ENCODE measurements at places on chromosomes 2 and 18.

DNA sequence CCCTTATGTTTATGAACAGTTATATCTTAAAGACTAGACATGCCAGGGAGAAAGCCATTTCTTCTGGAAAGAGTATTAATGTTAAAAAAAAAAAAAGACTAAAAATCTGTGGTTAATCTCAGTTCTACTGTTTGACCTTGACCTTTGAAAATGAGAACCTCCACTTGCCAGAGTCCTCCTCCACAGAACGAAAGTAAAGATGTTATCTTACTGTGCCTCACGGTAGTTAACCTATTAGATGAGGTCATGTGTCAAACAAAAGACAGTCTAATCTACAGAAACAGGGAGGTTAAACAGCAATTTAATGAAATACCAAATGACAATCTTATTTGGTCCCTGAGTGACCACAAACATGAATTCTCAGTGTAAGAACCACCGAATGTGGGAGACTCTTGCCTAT is 51.2 kb downstream of the SLC14A2 start:
- DNase-seq, result no peak

- no peak for DNase-seq
Observed at GRCh38 chr2:19299032-19299431, 59.4 kb downstream of the OSR1 start.

GRCh38 chr2:127953128-127953718 is 67.5 kb upstream of the AMMECR1L start:
- no peak for DNase-seq

DNA sequence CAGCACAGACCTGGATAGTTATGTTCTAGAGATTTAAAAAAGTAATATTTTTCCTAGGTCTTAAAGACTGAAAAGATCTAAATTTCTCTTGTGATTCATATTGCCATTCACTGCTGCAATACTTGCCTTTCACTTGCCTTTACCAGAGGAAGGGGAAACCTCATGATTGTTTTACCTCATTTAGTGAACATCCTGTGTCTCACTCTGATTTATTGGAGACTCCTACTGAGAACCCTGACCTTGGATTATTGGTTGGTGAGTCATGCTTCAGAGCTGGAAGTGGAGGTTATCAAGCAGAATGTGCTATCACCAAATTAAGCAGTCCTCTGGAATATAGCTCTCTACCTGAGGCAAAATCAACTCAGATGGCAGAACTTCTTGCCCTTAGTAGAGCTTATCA is 500.5 kb downstream of the TSN start:
- no peak for DNase-seq

- DNase-seq, result no peak
Observed at GRCh38 chr2:38554973-38555595, 47.6 kb downstream of the HNRNPLL start.

DNA sequence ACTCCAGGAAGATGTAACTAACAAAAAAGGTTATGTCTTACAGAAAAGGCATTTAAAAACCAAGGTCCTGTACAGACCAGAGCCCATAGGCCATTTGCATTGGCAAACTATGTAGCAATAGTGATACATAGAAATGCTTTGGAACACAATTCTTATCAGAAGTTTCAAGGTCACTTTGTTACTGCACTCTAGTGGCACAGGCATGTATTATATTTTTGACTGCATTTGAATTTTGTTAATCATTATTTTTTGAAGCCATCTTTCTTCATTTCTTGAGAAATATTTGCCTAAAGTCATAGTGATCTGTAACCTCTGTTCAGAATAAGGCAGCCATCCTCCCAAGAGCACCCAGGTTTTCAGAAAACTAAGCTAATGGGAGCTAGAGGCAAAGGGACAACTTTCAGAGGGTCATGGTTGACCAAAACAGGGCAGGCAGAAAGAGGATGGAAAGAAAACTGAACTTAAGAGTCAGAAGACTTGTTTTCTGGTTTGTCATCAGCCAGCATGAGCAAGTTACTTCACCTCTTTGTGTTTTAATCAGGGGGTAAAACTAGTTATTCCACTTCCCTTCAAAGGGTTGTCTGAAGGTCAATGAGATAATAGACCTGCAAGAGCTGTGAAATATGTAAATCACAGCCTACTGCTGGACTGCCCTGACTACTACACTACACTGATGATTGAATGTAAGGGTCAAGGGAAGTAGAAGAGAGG is 41.5 kb downstream of the SLC38A11 start:
- no peak for DNase-seq

- DNase-seq, result no peak
Observed at GRCh38 chr2:159152128-159152778, 134.2 kb downstream of the WDSUB1 start.

DNA sequence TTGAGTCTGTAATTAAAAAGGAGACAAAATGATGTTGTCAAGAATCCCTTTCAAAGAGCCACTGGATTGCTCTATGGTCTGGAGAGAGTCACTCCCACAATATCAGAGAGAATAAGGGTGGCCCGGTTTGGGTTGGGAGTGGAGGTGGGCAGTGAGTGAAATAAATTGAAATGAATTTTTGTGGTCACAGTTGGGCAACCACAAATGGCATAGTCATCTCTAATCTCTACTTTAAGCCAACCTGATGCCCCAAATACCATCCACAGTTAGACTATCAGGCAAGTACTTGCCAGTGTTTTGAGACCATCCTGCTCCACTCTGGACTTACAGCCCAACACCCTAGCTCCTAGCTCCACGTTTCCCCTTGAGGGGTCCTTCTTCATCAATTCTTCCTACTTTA is 559.7 kb downstream of the BCL11A start:
- DNase-seq, result no peak

- no peak for DNase-seq
Observed at GRCh38 chr2:159065891-159066290, 97.5 kb downstream of the TANC1 start.

DNA sequence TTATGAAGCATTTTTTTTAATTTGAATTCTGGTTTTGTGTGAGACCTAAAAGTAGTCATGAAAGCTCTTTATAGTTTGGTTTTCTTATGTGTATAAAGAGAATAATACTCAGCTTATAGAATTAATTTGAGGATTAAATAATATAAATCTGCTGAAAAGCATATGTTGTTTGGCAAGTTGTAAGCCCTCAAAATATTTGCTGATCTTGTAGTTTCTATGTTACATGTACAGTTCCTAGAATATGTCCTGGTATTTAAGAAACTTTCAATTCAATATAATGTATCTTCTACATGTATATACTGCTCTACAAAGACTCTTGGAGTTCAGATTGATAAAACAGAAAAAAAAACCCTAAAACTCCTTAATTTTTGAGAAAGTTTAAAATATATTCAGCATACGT is 605.5 kb upstream of the FAM98A start:
- DNase-seq, result no peak

DNA sequence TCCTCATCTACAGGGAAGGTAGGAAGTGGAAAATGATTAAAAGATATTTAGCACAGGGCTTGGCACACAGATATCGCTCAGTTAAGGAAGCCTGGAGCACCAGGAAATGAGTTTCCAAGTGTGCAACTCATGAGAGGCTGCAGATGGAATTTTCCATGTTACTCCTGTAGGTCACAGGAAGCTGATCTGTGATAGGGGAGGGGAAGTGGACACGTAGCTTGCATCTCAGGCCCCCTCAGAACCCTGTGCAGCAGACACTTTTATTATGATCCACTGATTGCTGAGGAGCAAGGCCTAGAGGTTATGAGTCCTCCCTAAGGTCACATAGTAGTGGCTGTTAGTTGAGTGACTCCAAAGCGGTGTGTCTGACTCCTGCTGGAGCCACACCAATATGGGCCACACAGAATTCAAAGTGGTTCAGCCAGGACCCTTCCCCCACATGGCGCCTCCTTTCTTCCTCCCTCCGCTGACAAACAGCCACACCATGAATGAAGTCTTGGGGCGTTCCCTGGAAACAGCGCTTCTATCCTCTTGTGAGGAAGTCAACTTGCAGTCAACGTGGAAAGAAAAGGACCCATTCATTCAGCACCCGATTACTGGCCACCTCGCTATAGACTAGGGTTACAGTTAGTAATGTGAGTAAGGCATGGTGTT is 21.5 kb downstream of the DYSF start:
- DNase-seq, result no peak

DNA sequence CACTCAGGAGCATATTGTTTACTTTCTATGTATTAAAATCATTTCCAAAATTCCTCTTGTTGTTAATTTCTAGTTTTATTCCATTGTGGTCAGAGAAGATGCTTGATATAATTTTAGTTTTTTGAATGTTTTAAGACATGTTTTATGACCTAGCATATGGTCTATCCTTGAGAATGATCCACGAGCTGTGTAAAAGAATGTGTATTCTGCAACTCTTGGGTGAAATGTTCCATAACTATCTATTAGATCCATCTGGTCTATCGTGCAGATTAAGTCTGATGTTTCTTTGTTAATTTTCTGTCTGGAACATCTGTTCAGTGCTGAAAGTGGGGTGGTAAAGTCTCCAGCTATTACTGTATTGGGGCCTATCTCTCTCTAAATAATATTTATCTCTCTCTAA is 83.3 kb upstream of the EPAS1 start:
- DNase-seq, result no peak

DNA sequence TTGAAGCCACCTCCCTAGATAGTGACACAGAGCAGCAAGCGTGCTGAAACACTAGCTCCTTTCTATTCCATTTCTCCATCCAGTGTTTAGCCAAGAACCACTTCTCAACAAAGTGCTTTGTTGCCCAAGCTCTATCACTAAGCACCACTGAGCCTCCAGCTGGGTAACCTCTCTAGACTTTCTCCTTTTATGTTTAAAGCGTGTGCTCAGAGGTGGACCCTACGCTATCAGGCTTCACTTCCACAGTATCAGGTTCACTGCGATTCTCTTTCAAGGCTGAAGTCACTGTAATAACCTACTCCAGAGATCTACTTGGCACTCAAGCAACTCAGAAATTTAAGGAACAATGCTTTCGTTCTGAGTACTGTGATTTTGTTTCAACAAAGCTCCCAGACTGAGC is 197.9 kb downstream of the LNPK start:
- DNase-seq, result no peak

DNA sequence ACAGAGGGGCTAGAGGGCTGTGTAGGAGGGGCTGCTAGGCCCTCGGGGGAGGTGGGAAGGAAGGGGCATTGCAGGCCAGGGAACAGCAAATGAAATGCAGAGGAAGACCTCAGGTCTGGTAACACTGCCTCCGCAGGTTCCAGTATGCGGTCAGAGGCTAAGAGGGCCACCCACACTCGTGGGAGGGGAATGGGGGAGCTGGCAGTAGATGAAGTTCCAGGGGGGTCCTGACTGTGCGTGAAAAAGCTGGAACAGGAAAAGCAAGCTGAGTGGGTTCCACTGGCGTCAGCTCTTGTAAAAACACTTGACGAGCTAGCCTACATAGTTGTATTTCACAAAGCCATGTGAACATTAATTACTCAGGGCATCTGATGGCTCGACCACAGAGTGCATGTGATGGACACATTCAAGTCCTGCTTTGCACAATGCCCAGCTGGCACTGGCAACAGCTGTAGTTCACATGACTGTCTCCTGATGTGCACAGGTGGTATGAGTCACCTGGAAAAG is 29.0 kb upstream of the PTPN4 start:
- DNase-seq, result no peak

- DNase-seq, result no peak
Observed at GRCh38 chr2:127394492-127394891, 6.7 kb upstream of the MAP3K2 start.

DNA sequence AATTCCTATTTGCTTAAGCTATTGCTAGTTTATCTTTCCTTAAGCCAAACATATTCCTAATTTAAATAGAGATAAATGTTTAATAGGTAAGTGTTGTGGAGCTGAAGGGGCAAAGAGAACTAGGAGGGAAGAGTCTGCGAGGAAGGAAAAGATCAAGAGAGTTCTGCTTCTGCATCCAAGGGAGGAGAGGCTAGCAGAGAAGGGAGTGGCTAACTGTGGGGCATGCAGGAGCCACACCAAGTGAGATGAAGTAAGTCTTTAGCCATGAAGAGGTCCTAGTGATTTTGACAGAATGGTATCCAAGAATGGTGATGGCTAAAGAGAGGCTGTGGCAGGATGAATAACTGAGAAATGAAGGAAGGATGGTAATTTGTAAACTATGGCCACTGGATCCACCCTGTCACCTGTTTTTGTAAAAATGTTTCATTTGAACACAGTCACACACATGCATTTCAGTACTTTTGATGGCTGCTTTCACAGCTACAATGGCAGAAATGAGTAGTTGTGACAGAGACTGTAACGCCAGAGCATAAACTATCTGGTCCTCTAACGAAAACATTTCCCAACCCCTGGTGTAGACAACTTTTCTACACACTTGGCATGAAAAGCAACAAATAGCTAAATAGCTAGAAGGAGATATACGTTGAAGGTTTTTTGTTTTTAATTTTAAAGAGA is 15.6 kb downstream of the TPGS2 start:
- DNase-seq, result no peak

DNA sequence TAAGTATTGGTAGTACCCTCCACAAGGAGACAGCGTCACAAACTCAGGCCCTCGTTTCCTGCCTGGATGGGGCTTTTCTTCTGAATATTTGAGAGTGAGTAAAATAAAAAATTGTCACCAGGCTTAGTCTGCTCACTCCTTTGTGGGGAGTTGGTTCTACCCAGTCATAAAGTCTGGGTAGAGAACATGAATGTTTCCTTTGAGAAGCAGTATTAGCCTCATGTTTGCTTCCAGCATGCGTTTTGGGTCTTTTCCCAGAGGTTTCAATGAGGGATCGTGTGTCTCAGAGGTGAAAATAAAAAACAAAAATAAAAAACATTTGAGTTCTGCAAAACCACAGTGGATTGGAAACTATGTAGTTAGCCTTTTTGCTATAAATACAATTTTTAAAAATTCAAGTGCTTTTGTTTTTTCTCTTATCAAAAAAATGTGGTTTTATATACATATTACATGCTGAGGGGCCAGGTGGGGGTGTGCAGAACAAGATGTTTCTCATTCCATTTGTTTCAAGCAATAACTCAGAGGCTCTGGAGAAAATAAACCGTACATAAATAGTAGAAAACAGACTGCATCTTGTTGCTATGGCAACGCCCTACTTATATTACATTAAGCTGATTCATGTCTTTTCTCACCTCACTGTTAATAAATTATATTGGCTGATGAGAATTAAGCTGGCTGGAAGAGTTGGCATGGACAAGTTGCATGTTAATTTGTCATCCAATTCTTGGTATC is 225.4 kb upstream of the FBXO11 start:
- no peak for DNase-seq

- DNase-seq, result no peak
Observed at GRCh38 chr2:69615078-69615625, 28.4 kb downstream of the AAK1 start.

DNA sequence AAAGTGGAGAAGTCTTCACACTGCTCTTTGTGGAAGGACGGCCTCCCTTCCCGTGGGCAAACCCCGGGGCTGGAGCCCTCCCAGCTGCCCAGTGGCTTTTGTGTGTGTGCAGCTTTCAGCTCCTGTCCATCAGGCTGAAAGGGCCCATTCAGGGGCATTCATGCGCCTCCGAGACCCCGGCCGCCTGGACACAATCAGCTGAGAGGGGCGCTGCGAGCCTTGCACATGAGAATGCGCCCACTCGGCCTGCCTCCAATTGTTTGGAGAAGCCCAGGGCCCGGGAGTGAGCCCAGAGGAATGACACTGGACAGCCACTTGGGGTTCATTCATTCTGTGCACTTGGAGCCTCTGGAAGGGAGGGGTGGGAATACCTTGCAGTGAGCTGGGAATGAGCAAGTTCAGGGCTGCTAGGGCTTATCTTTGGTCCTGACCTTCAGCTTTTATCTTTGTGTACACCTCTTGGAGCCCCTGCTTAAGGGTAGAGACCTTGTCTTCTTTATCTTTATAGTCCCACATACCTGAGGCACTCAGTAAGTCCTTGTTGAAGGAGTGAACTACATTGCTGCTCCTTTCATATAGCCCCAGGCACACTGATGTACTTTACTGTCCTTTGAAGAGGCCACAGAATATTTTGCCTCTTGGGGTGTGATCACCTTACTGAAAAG is 56.5 kb downstream of the TCF7L1 start:
- DNase-seq, result no peak

GRCh38 chr2:45001869-45002385 is 7.3 kb downstream of the SIX2 start:
- DNase-seq, result no peak

Data from NCI-H526 treated with DMSO at 0.1 percent for 48 hours (cell line).